ENCODE measurements at places on chromosomes 5 and 9.

GRCh38 chr5:82889088-82889487, 188.1 kb downstream of the TMEM167A start:
- no peak for DNase-seq

- peak; percentile 85 for DNase-seq
Observed at GRCh38 chr5:180831139-180832093, 28.8 kb upstream of the MGAT1 start.

GRCh38 chr9:13707612-13708576, 428.4 kb upstream of the MPDZ start:
- no peak for DNase-seq

GRCh38 chr5:140557965-140558364, 692 bp upstream of the SRA1 start:
- no peak for DNase-seq

DNA sequence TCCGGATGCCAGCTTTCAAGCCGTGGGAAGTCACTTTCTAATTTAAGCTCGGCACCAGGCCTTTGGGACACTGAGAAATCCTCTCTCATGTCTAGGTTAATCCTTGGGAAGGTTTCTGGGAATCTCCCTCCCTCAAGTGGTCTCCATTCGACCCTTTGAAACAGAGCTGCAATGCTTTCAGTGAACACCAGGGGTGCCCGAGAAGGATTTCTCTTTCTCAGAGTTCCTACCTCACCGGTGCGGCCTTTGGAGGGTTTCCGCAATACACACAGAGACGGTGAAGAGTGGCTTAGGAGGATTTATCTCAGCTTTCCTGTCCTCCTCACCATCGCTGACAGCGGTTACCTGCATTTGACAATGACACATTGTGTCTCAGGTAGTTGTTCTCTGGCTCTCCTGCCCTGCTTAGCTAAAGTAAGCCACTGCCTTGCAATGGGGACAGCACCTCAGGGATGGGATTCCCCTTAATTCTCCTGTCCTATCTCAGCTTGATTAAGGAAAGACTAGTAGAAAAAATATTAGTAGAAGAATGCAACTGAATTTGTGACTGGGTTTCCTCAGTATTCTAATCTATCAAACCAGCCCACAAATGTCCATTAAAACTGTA, 180.6 kb downstream of the GABRG2 start:
- no peak for DNase-seq

DNA sequence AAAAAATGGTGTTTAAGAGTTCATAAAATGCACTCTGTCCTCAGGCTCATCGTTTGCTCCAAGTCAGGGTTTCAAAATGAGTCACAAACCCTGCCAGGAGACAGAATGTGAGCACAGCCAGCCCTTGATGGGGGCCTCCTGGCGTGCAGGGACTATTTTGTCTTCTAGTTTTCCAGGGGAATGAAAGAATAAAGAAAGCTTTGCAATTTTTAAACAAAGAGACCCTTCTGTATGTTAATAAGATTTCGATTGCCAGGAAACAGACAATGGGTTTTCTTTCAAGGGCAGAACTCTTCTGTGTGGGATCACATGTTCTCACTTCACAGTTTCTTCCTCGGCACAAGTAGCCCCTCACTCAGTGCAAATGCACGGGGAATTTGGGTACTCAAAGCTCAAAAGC, 121.4 kb upstream of the C6 start:
- no peak for DNase-seq

DNA sequence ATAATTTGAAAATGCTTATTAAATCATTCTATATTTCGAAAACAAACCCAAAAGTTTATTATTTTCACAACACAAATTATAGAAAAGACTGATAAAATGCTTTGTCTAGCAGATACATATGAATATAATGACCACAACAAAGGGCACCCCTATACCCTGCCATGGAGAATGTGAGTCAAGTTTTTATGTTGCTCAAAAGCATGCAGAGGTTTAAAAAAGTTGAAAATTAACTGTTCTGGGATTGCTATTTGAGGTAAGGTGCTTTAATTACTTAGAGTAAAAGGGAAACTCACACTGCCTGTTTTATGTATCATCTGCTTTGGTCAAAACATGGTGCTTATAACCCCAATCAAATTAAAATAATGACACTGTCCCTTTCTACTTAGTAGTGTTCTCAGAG, 41.0 kb downstream of the MLANA start:
- DNase-seq, result no peak

- DNase-seq, result peak; percentile 67
Observed at GRCh38 chr5:111859533-111860270, 102.7 kb upstream of the NREP start.

DNA sequence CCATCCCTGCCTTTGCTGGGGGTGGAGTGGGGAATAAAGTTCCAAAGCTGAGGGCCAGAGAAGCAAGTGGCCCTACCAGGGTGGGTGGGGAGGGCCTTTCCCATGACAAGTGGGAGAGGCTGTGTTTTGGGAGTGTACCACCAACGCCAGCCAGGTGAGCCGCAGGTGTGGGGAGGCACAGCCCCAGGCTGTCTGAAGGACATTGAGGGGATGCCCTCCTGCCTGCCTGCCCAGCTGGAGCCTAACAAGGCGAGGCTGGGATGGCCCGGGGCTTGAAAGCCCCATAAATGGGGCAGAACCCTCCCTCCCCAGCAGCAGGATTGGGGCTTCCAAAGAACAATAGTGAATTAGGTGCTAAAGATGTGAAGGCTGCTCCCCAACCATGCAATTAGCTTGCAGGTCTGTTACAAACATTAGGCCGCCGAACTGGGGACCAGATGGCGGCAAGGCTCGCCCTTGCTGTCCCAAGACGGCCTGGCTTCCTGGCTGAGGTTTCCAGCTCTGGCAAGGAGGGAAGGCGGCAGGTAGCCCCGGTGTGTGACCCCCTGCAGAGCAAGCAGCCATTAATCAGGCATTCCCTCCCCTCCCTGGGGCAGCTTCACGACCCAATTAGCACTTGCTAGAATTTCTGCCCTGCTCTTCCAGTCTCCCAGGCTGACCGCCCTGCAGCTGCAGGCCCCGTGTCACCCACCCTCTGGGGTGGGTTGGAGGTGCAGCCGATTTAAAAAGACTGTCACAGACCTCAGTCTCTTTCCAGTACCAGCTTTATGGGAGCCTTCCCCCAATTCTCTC, 42.9 kb downstream of the FGF18 start:
- no peak for DNase-seq

GRCh38 chr9:126456441-126457174, 130.0 kb downstream of the MVB12B start:
- peak; percentile 54 for DNase-seq

DNA sequence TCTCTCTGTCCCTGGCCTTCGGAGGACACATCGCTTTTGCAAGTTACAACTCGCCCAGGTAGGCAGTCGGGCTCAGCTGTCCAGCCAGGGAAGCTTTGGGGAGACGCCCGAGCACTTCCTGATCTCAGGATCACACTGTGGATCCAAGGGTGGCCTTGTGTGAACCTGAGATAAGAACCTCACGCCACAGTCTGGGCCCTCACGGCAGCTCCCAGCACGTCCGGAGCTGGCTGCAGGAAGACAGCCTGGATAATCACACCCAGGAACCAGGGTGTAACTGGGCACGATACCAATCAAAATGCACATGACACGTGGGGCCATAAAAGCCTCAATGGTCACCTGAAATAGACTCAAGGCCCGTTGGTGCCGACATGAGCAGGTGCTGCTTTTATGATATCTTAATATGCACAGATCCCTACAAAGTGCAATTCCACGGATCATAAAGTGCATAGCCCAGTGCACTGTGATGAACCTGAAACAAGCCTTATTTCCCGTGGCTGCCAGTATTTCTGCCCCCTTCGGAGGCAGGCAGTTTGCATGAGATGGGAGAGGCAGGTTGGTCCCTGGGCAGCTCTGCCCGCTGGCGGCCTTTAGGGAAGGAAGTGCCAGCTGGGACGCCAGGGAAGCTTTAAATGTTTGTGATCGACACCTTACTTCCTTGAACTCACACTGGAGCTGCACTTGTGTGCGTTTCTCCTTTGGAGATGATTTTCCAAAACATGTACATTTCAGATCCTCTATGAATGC, 14.5 kb downstream of the SLC6A18 start:
- no peak for DNase-seq

GRCh38 chr5:18397371-18397770, 763.1 kb downstream of the TAF11L14 start:
- DNase-seq, result no peak

DNA sequence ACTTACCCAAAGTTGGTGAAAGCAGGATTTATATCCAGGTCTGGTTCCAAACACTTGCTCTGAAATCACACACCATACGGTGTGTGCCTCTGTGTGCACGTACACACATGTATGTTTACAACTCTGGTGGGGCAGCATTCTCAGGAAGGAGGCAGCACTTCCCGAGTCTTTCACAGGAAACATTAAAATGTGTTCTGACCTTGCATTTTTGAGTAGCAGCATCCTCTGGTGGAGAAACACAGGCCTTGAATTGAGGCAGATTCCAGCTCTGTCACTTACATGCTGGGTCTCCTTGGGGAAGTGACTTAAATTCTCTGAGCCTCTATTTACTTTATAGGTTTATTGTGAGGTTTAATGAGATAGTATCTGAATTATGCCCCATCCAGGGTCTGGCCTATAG, 126.4 kb downstream of the RGS3 start:
- no peak for DNase-seq

GRCh38 chr9:11471321-11471720, 858.5 kb upstream of the PTPRD start:
- no peak for DNase-seq

DNA sequence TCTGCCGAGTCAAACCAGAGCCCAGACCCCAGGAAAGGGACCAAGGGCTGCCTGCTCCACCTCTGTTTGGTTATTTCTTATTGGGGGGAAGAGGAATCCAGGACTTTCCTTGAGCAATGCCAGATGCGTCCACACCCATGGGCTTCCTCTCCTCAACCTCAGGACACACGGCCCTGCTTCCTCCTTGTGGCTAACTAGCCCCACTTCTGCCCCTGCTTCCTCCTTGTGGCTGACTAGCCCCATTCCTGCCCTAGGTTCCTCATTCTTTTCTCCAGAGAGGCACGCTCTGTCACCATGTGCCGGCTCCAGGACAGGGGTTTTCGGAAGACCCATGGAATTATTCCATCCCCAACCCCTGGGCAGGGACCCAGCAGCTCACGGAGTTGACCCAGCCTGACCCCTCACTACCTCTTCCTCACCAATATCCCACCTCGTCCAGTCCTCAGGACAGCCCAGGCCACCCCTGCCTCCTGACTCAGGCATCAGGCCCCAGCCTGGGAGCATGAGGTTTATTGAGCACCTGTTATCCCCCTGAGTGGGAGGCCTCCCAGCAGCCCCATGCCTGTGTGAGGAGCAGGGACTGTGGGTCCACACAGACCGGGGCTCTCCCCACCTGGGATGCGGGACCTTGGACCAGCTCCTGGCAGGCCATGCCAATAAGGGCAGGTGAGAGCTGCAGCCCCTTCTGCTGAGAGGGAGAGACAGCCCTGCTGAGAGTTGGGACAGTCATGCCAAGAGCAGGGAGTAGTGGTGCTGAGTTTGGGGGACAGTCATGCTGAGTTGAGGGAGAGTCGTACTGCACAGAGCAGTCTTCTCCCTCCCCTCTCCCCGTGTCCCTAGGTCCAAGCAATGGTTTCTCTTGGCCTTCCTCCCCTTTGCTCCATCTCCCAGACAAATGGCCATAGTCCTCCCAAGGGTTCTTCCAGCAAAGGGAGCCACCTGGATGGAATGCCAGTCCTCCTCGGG, 11.8 kb upstream of the FCN1 start:
- no peak for DNase-seq

GRCh38 chr5:133995883-133996563, 8.8 kb downstream of the VDAC1 start:
- DNase-seq, result no peak

DNA sequence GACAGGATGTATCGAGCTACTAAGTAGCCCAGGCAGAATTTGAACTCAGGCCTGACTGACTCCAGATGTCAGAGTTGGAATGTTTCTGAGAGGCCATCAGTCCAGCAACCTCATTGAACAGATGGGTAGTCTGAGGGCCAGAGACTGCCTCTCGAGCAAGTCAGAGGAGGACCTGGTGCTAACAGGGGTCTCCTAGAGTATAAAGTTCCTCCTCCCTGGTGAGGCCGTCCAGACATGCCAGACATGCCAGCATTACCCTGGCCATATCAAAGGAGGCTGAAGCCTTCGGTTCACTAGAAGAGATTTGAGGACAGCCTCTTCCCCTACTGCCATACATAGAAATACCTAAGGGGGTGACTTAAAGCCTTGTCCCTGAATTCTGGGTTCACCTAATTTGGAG, 81.2 kb downstream of the ZNF618 start:
- DNase-seq, result no peak

GRCh38 chr5:110001648-110002047, 311.9 kb downstream of the MAN2A1 start:
- DNase-seq, result no peak

GRCh38 chr9:112382501-112383364, 2.8 kb downstream of the HSDL2 start:
- no peak for DNase-seq

- no peak for DNase-seq
Observed at GRCh38 chr5:43601454-43602260, 1.3 kb upstream of the NNT start.

- no peak for DNase-seq
Observed at GRCh38 chr5:119752921-119753886, 123.8 kb downstream of the FAM170A start.

- no peak for DNase-seq
Observed at GRCh38 chr5:72386639-72387038, 66.5 kb downstream of the PTCD2 start.

GRCh38 chr5:43588842-43589241, 14.1 kb upstream of the NNT start:
- DNase-seq, result no peak

- DNase-seq, result no peak
Observed at GRCh38 chr5:150593593-150593992, 46.9 kb upstream of the SYNPO start.

- DNase-seq, result no peak
Observed at GRCh38 chr5:14481349-14481748, 100.2 kb upstream of the OTULINL start.

GRCh38 chr9:133527444-133527920, 2.7 kb upstream of the MYMK start:
- peak; percentile 84 for DNase-seq

DNA sequence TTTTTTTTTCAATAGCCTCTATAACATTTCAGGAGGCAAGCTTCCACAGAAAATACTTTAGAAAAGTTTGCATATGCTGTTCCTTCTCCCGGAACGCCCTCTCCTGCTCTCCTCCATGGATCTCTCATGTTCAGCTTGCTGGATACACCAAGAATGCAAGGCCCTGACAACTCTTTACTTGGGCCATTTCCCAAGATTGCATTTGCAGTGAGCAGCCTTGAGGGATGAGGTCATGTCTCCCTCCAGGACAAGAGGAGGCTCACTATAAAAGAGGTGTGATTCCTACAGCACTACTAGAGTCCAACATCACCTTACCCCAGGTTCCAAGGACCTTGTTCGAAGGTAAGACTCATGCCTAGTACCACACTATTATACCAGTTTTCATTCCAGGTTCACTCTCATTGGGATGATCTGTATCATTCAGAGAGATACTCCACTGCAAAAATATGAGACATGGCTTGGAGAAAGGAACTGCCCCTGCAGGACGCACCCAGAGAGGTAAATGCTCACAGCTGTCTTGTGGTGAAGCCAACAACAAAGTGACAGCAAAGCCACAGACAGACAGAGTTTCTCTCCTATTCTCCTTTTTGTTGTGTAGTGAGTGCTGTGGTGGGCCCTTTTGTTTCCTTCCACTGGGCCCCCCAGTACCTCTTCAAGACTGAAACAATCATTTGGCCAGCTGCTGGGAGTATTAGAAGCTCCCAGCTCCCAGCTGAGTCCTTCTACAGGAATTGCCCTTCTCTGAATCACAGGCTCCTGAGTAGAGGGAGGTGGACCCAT, 151.7 kb upstream of the ZNF366 start:
- DNase-seq, result no peak

- DNase-seq, result no peak
Observed at GRCh38 chr5:34717426-34718327, 61.5 kb downstream of the RAI14 start.

- DNase-seq, result no peak
Observed at GRCh38 chr9:73923796-73924195, 573.3 kb upstream of the RORB start.

Data from hindlimb muscle (tissue), 1 donor.